ENCODE measurements at places on chromosomes 2 and 18. TPM values are rescaled to one million over a fixed set of nuclear protein-coding genes. Genes with fewer than 3 reads are reported as not detected.

Gene PFN4
- 0.93 TPM for total RNA-seq

DNA sequence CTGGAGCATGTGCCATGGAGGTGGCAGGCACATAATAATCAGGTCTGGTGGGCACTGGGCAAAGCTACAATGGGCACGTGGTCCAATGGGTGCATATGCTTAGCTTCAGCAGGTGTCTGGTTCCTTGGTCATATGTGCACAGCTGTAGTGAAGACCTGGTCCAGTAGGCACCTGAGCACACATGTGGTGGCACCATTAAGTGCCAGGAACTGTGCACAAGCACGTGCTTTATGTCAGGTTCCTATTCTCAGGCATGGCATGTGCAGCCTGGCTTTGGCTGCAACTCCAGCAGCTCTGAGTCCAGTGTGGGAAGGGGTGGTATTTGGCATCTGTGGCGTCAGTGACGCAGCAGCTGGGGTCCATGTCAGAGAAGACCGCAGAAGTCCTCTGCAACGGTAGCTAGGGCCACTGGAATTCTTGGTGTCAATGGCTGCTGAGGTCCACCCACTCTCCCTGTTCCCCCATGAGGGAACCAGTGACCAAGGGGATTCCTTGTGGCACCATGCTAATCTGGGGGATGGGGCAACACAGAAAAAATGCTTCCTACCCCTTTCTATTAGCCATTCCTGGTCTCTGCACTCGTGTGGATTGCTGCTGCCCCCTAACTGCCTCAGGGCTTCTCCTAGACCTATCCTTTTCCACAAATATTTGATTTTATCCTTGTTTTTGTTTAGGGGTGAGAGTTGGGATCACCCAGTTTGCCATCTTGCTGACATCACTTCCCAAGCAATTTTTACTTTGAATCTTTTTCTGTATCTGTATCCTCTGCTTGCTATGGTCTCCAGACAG is 262.9 kb upstream of the MAP2 start:
- no peaks in the 10 kb centered on the region for H3K4me1 ChIP-seq
- H3K4me3 ChIP-seq = no peak overlapping the region
- no peak overlapping the region for H3K27ac ChIP-seq
- DNase-seq = no peak

GRCh38 chr18:32074206-32074605 is 17.5 kb upstream of the RNF138 start:
- H3K27me3 ChIP-seq = no peaks in the 10 kb centered on the region
- no peaks in the 10 kb centered on the region for H3K36me3 ChIP-seq
- no peak overlapping the region for H3K27ac ChIP-seq

- no peaks in the 10 kb centered on the region for H3K4me1 ChIP-seq
- H3K27me3 ChIP-seq = peaks cover 10% of the 10 kb centered on the region
- H3K27ac ChIP-seq = no peak overlapping the region
- no peak overlapping the region for H3K4me3 ChIP-seq
- no peak for DNase-seq
Observed at GRCh38 chr2:240946046-240946445, 39.9 kb downstream of the CROCC2 start.

Gene DSC1
- not detected for total RNA-seq

Gene IL36RN
- total RNA-seq = not detected

DNA sequence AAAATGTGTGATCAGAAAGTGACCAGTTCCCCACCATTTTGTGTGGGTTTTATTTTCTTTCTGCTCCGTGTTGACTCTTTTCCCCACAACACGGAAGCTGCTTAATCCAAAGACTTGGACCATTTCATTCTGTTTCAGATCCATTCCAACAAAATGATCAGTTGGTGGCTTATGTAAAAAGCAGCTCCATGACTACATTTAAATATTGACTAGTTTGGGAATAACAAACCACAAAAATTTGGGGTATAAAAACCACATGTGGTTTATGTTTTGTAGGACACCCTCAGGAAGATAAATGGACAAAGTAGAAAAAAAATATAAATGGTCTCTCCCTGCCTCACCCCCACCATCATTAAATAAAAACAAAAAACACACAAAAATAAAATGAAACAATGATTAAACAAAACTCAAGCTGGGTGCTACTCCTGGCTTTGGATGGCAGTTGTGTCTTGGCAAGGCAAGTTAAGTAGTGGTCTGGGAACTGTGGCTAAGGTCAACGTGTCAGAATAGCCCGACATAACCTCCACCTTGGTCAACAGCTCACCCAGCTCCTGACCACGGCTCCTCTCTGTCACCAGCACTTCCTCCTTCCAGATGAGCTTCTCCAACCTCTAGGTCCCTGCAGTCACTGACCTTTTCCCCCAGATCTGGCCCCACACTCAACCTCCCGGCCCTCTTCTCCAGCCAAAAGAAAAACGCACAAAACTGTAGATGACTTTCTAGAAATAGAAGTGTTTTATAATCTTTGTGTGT is 12.8 kb upstream of the WIPF1 start:
- H3K4me3 ChIP-seq = no peak overlapping the region
- no peaks in the 10 kb centered on the region for H3K27me3 ChIP-seq
- no peaks in the 10 kb centered on the region for H3K36me3 ChIP-seq
- H3K27ac ChIP-seq = no peak overlapping the region
- no peaks in the 10 kb centered on the region for H3K4me1 ChIP-seq

Gene LOXL3
- total RNA-seq = 0.95 TPM

- DNase-seq = no peak
- H3K36me3 ChIP-seq = no peaks in the 10 kb centered on the region
- H3K4me3 ChIP-seq = no peak overlapping the region
- H3K27me3 ChIP-seq = no peaks in the 10 kb centered on the region
- peaks cover 21% of the 10 kb centered on the region for H3K4me1 ChIP-seq
Observed at GRCh38 chr2:215729985-215730620, 283.2 kb downstream of the MREG start.

DNA sequence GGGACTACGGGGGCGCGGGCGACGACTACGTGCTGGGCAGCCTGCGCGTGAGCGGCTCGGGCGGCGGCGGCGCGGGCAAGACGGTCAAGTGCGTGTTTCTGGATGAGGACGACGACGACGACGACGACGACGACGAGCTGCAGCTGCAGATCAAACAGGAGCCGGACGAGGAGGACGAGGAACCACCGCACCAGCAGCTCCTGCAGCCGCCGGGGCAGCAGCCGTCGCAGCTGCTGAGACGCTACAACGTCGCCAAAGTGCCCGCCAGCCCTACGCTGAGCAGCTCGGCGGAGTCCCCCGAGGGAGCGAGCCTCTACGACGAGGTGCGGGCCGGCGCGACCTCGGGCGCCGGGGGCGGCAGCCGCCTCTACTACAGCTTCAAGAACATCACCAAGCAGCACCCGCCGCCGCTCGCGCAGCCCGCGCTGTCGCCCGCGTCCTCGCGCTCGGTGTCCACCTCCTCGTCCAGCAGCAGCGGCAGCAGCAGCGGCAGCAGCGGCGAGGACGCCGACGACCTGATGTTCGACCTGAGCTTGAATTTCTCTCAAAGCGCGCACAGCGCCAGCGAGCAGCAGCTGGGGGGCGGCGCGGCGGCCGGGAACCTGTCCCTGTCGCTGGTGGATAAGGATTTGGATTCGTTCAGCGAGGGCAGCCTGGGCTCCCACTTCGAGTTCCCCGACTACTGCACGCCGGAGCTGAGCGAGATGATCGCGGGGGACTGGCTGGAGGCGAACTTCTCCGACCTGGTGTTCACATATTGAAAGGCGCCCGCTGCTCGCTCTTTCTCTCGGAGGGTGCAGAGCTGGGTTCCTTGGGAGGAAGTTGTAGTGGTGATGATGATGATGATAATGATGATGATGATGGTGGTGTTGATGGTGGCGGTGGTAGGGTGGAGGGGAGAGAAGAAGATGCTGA is 1.4 kb downstream of the SOX11 start:
- peaks cover 57% of the 10 kb centered on the region for H3K27me3 ChIP-seq
- DNase-seq = no peak
- H3K4me3 ChIP-seq = no peak overlapping the region
- H3K4me1 ChIP-seq = no peaks in the 10 kb centered on the region
- no peaks in the 10 kb centered on the region for H3K36me3 ChIP-seq

Gene NT5DC4
- total RNA-seq = not detected

DNA sequence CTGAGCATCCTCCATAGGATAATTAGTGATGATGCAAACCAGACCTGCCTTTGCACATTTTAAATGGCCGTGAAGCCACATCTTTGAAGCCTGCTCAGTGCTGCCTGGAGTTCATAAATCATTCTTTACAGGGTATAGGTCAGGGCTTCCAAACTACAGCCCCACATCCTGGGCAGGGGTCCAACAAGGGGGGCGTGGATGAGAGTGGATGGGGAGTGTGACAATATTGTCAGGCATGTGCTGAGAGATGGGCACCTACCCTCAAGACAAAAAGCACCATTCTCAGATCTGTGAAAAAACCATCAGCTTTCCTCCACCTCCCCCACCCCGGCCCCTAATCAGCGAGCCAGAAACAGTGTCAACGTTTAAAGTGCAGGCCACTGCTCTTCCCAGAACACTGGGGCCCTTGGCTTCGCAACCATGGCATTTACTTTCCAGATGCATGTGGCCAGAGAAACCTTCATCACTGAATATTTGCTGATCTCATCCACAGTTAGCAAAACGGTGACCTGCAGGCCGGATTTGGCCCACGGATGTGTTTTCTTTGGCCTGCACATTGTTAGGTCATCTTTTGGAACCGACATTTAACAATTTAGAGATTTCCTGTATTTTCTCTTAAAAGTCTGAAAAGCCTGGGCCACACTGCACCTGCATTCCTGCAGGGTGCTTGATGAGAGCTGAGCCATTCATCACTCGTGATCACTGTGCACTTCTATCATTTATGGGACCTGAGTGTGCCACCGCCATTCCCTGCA is 130.7 kb downstream of the ANKRD44 start:
- H3K36me3 ChIP-seq = no peaks in the 10 kb centered on the region
- H3K4me1 ChIP-seq = peaks cover 15% of the 10 kb centered on the region
- H3K4me3 ChIP-seq = no peak overlapping the region
- peak; percentile 82 for DNase-seq

GRCh38 chr18:50722311-50722710 is 97.5 kb downstream of the MRO start:
- H3K36me3 ChIP-seq = no peaks in the 10 kb centered on the region
- H3K4me3 ChIP-seq = no peak overlapping the region
- no peaks in the 10 kb centered on the region for H3K4me1 ChIP-seq
- DNase-seq = no peak
- no peak overlapping the region for H3K27ac ChIP-seq

DNA sequence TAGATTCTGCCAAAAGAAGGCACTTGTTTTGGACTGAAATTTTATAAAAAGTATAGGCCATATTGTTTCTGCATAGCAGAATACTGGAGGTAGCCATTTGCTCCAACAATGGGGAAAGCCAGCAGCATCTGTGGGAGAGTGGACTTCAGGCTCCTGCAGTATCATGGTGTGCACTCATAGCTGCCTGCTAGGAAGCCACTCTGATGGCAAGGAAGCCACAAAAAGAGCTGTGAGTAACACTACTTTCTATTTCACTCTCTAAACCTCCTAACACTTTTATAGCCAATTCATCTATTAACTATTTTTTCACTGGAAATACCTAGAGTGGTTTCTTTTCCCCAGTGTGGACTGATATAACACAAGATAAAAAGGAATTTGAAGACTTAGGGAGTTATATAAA is 144.4 kb upstream of the KCNJ3 start:
- H3K27ac ChIP-seq = no peak overlapping the region
- no peaks in the 10 kb centered on the region for H3K4me1 ChIP-seq
- no peaks in the 10 kb centered on the region for H3K36me3 ChIP-seq
- H3K4me3 ChIP-seq = no peak overlapping the region
- no peaks in the 10 kb centered on the region for H3K27me3 ChIP-seq

Gene GALNT3
- total RNA-seq = 0.85 TPM

- peaks cover 16% of the 10 kb centered on the region for H3K27me3 ChIP-seq
- H3K4me3 ChIP-seq = no peak overlapping the region
- H3K36me3 ChIP-seq = no peaks in the 10 kb centered on the region
- no peak overlapping the region for H3K27ac ChIP-seq
- H3K4me1 ChIP-seq = no peaks in the 10 kb centered on the region
Observed at GRCh38 chr2:70498528-70498927, 55.1 kb downstream of the TGFA start.

DNA sequence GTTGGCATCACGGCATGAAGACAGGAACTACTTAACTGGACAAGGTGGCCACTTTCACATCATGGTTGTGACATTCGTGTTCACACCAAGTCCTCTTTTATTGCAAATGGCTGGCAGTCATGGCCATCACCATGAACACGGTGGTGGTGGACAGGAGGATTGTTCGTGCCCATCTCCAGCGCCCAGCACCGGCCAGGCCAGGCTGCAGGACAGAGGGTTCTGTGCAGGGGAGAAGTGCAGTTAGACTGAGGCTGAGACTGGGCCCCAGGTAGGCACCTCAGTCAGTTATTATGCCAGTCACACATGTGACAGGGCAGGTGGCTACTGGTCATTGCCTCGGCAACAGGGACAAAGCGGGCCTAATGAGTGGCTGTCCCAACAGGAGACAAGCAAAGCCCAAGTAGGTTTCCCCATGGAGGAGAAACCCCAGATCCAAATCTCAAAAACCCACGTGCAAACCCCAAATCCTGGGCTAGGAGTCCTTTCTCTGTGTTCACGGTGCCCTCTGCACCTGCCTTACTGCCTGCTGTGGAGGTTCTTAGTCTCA is 468.1 kb upstream of the MYT1L start:
- no peaks in the 10 kb centered on the region for H3K4me1 ChIP-seq
- H3K27ac ChIP-seq = no peak overlapping the region
- no peak for DNase-seq
- H3K36me3 ChIP-seq = no peaks in the 10 kb centered on the region

DNA sequence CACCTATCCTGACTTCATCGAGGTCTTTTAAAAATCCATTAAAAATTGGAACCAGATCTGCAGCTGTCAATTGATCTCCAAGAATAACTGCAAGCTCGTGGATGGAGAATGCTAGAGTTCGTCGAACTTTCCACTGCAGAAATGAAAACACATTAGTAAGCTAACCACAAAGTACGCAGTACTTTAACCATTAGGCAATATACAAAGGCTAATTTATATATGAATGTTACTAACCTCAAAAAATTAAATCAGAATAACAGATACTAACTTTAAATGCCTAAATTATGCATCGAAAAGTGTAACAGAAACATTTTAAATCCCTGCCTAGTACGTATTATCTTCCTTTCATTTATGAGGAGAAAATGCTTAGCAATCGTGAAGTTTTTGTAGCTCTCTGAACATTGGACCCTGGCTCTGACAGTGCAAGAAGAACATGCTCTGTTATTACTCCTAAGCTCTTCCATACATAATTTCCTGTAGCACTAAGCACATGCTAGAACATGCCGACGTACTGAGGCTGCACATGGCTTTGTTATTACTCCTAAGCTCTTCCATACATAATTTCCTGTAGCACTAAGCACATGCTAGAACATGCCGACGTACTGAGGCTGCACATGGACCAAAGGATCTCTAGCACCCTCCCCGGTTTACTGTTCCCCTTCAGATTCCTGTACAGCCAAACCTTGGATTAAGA is 57.0 kb downstream of the PPP4R1 start:
- H3K4me1 ChIP-seq = no peaks in the 10 kb centered on the region
- H3K27ac ChIP-seq = no peak overlapping the region
- H3K4me3 ChIP-seq = no peak overlapping the region
- DNase-seq = no peak

DNA sequence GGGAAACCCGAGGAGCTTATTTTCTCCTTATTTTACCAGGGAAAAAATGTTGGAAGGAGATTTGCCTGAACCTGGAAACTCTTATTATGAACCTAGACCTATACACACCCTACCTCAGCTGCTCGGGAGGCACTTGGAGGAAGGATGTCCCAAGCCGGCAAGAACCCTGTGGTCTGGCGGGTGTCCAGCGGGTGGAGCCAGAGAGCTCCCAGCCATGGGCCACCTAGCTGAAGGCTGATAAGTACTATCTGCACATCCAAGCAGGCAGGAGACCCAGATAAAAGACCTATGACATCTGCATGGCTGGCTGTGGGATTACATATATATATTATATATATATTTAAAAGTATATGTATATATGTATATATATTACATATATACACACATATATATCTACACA is 1.1 kb upstream of the SLC14A1 start:
- no peaks in the 10 kb centered on the region for H3K4me1 ChIP-seq
- H3K36me3 ChIP-seq = no peaks in the 10 kb centered on the region
- H3K27ac ChIP-seq = no peak overlapping the region
- H3K4me3 ChIP-seq = no peak overlapping the region
